ENCODE measurements at places on chromosomes 7 and 10. TPM values are rescaled to one million over a fixed set of nuclear protein-coding genes. Genes with fewer than 3 reads are reported as not detected.

The EBLN1 gene
- polyA plus RNA-seq = not detected

The SFMBT2 gene
- polyA plus RNA-seq = 1.2 TPM

The SLC26A5 gene
- polyA plus RNA-seq = not detected

The ANKRD61 gene
- not detected for polyA plus RNA-seq

The NME8 gene
- polyA plus RNA-seq = 1.2 TPM

The AKR1E2 gene
- polyA plus RNA-seq = 1.8 TPM

The MUC3A gene
- 0.65 TPM for polyA plus RNA-seq

The GCK gene
- polyA plus RNA-seq = 1.0 TPM

The BAIAP2L1 gene
- 9.6 TPM for polyA plus RNA-seq

The UNCX gene
- 1.4 TPM for polyA plus RNA-seq

The SORBS1 gene
- polyA plus RNA-seq = 12.2 TPM

The POT1 gene
- polyA plus RNA-seq = 16.5 TPM

- no peak for DNase-seq
Measured at GRCh38 chr10:126012485-126012884, 116.1 kb downstream of the FANK1 start.

- DNase-seq = no peak
Measured at GRCh38 chr10:88281592-88282347, 301.3 kb downstream of the RNLS start.

DNA sequence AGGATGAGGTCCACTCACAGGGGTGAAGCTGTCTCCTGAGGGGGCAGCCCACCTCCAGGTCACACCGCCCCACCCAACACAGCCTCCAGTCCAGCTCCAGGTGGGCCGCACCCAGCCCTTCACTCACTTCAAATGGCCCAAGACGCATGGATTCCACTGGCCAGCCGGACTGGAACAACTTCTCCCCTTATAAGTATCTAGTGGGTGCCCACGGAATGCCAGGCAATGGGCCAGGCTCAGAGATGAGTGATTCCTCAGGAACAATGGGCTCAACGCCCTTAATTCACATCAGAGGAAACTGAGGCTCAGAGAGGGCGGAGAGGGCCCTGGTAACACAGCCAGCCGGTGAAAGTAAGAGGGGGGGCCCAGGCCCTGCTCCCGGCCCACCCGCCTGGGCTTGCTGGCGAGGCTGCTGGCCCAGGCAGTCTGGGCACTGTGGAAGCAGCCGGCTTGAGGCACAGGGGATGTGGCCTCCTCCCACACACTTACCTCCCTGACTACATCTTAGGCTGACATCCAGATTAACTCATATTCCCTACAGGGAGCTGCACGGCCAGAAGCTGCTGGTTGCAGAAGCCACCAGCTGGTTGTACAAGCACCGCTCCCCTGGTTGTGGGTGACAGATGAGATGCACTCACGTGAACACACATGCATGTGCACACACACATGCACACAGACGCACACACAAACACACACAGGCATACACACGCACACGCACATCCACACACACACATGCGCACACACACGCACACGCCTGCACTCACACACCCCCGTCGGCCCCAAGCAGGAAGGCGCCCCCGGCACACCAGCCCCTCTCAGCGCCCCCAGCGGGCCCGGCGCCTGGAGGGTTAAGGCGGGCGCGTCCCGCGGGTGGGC, 1.0 kb upstream of the FAM20C start:
- peak; percentile 85 for DNase-seq

DNA sequence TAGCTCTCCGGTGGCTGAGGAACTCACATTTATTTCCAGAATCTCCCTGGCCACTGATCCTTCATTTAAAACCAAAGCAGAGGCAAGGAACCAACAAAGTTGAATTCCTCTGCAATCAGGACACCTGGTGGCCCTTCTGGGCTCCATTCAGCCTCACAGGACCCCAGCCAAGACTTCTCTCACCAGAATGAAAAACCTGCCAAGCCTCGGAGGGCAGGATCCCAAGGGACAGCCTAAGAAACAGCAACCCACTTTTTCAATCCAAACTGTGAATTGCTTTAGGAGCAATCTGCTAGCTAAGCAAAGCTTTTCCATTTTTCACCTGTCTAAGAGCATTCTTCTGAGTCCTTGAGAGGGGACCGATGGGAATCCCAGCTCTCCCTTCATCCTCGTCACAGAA, 34.6 kb downstream of the OAT start:
- DNase-seq = no peak

DNA sequence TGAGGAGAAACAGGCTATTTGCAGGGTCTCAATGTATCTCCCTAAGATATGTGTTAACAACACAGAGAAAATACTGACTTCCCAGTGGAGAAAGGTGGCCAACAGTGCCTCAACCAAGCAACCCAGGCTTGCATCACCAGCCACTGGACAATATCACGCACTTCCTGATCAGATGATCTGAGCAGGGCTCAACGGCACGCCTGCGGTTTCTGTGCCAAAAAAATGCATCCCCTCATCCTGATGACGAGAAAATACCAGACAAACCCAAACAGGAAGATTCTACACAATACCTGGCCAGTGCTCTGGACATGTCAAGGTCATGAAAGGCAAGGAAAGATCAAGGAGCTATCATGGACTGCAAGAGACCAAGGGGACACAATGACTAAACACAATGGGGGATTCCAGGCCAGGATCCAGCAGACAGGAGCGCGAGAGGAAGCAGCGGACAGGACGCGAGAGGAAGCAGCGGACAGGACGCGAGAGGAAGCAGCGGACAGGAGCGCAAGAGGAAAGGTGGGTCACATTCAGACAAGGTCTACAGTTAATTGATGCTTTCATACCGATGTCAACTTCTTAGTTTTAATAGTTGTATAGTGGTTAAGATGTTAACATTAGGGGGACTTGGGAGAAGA, 51.1 kb downstream of the GNA12 start:
- DNase-seq = no peak

- DNase-seq = no peak
Measured at GRCh38 chr10:59894114-59894513, 12.2 kb downstream of the CCDC6 start.

DNA sequence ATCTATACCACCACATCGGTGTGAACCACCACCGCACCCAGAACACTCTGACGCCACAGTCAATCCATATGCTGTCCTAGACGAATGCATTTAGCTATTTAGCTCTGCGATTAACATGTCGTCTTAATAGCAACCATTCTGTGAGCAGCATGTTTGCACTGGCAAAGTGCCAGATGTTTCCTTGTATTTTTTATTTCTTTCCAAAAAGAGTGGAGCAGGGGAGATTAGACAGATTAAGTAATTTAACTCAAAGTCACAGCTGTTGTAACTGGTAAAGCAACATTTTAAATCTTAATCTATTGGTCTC, 57.0 kb upstream of the ARL4A start:
- peak; percentile 85 for DNase-seq

DNA sequence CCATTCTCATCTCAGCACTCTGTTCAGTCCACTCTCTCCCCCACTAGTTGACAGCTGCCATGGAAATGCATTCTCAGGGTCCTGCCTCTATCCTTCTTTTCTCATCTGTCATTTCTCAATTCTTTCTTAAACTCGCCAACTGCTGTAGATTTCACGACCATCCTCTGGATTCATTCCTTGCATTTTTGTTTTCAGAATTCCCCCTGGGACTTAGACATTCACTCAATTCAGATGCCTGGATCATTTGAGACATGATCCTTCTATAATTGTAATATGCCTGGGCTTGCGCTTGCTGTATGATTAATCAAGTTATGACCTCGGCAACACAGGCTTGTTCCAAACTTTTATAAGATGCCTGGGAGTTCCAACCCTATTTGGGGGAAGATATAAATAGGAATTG, 104.5 kb downstream of the RAB11FIP2 start:
- no peak for DNase-seq

DNA sequence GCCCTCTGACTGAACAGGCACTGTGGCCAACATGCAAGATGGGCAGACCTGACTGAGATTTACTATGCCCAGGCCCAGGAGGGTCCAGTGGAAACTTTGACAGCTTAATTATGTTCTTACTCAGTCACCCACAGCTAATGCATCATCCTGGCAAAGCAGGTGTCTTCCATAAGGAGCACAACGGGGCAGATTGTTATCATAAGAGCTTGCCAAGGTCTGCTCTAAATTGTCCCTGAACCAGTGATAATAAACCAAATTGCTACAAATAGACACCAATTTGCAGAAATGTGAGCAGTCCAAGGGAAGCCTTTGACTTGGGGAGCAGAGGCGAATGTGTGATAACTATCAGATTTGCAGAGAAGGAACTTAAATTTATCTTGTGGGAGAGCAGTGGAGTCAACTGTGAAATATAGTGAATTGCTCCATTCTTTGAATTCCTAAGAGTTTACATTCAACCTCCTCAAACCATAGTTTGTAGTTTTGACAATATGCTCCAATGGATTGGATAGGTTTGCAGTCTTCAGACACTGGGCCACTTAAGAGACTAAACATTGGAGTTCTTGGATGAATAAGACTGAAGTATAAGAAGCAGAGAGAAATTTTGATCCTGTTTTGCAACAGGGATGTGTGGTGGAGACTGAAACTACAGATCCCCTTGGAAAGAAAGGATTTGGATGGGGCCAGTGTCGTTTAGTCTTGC, 494.7 kb downstream of the CCSER2 start:
- DNase-seq = no peak

- DNase-seq = peak; percentile 88
Measured at GRCh38 chr10:120948889-120949608, 97.9 kb downstream of the WDR11 start.

DNA sequence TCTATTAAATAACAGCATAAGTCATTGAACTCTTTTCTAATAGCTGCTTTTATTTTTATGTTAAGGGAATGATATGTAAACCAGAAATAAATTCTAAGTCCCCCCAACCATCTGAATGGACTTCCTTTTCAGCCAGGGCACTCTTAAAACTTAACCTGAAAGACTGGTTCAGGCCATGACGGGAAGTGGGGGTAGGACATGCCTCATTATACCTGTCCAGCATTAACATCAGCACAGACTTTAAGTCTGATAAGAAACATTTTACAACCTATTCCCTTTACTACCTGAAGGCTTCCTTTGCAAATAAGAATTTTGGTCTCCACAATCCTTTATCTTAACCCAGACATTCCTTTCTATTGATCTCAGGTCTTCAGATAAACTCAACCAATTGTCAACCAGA, 56.0 kb upstream of the CYP2C18 start:
- no peak for DNase-seq

- DNase-seq = no peak
Measured at GRCh38 chr10:114310346-114310745, 71.3 kb downstream of the VWA2 start.

GRCh38 chr10:130994191-130994590, 317.3 kb downstream of the TCERG1L start:
- DNase-seq = no peak

DNA sequence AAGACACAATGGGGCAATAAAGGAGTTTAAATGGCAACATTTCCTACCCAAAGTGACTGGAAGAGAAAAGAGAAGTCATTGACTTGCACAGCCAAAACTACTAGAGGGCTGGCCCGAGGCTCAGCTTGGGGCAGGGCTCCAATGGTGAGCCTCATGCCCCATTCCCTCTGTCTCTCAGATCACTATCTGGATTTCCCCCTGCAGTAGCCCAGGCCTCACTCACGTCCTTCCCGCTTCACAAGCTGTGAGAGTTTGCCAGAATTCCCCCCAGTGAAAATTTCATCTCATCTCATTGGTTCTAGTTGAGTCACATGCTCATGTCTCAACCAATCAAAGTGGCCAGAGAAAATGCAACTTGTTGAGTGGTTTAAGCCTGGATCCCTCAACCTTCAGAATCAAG, 181.3 kb downstream of the WDR11 start:
- no peak for DNase-seq

- no peak for DNase-seq
Measured at GRCh38 chr7:139854124-139854511, 25.1 kb downstream of the TBXAS1 start.

DNA sequence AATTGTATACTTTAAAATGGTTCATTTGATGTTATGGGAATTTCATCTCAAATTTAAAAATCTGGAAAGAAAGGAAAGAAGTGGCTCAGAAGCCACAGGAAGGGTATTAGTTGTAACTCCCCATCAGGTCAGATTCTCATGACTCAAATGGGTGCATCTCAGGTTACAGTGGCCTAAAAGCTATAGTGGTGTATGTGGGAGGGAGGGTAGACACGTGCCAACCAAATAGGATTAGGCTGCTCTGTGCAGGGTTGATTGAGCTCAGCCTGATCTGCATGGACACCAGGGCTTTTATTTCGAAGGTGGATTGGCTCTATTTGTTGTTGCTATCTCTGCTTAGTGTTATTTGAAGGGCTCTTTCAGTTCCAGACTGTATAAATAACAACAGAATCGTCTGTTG, 121.5 kb upstream of the PRR15 start:
- DNase-seq = peak; percentile 79

- no peak for DNase-seq
Measured at GRCh38 chr10:71978476-71978875, 14.3 kb downstream of the CHST3 start.

DNA sequence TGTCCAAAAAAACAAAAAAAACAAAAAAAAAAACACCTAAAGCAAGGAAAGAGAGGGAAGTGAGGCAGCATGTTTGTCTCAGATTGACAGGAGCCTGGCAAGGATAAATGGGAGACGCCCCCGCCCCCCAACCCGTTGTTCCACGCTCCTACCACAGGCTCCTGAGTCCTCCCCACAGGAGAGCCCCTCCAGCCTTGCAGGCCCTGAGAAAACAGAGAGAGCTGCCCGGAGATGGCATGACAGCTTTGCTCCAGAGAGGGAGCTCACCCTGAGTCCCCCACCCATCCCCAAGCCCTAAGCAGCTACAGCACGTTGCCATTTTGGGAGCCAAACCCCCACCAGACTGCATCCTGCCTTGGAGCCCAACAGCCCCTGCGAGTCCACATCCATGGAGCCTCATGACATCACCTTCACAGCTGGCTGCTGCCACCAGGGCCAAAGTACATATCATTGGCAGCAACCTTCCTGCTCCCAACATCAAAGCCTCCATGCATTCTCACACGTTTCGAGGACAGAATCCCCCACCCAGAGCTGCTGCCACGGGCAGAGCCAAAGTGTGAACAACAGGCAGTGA, 1283.3 kb downstream of the TYW1 start:
- DNase-seq = no peak

GRCh38 chr7:1474736-1475135, 15.5 kb upstream of the MICALL2 start:
- DNase-seq = no peak

GRCh38 chr7:112136271-112137008, 69.8 kb downstream of the DOCK4 start:
- no peak for DNase-seq

GRCh38 chr10:121935702-121936101, 7.9 kb upstream of the ATE1 start:
- DNase-seq = no peak

- no peak for DNase-seq
Measured at GRCh38 chr10:107415446-107415845, 250.9 kb upstream of the SORCS1 start.

DNA sequence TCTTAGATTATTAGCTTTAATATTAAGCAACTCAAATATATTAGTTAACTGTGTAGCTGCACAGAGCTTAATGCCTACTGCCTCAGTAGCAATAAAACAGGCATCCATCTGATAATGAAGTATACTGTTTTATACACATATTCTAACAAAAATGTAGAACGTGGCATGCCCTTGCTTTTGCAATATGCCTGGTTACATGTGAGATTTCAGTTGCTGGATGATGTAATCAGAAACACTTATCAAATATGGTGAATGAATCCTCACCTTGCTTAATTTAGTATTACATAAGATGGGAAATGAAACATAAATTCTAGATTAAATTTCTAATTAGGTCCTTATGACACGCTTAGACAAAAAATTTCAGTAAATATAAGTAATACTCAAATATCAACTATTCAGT, 8.0 kb downstream of the DNAJC1 start:
- DNase-seq = no peak
